ENCODE measurements at places on chromosomes 11 and 22.

DNA sequence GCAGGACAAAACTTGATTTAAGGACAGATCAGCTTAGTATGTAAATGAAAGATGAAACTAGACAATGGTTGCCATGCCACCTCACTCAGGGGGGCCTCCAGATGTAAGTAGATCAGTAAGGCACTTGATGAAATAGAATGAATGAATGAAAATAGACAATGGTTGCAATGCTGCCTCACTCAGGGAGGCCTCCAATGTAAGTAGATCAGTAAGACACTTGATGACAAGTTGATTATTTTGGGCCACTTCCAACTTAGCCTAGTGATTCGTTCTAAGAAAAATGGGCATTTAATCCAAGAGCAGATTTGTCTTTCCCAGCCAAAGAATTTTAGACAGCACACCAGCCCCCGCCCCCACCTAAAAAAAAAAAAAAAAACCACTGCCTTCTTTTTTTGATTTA lies 19.2 kb upstream of the SLC5A12 start:
- no peaks in the 10 kb centered on the region for H3K4me1 ChIP-seq
- H3K27ac ChIP-seq, result no peak overlapping the region
- no peak overlapping the region for H3K4me3 ChIP-seq
- no peaks in the 10 kb centered on the region for H3K36me3 ChIP-seq
- H3K27me3 ChIP-seq, result no peaks in the 10 kb centered on the region

GRCh38 chr11:48002561-48002960 lies 22.2 kb downstream of the PTPRJ start:
- no peak for DNase-seq
- H3K4me1 ChIP-seq, result peaks cover 64% of the 10 kb centered on the region
- H3K36me3 ChIP-seq, result peaks cover 40% of the 10 kb centered on the region

DNA sequence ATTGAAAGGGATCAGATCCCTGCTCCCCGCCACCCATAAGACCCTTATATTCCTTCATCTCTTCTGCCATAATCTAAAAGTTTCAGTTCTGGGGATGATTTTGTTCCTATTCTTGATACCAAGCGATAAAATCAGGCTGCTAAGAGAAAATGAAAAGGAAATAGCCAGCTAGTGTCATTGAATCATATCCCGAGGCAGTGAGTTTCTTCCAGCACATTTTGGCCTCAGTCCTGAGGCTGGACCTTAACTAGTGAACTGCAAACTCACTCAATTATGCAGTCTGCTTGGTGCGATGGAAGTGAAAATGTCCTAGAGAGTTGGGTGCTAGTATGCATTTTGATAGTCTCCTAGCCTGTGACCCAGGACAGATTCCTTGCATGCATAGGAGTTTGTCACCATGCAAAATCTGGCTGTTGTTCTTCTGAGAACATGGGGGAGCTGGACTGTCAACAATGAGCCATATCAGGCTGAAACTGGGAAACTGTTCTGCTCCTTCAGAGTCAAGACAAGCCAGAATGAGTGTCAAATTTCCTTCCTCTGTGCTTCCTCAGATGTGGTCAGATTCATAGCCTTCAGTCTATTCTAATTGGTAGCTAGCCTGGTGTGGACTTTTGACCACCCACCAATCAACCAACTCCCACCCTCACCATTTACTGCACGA lies 102.9 kb downstream of the CCDC81 start:
- DNase-seq, result no peak
- H3K4me1 ChIP-seq, result no peaks in the 10 kb centered on the region
- no peaks in the 10 kb centered on the region for H3K27me3 ChIP-seq
- H3K36me3 ChIP-seq, result no peaks in the 10 kb centered on the region

DNA sequence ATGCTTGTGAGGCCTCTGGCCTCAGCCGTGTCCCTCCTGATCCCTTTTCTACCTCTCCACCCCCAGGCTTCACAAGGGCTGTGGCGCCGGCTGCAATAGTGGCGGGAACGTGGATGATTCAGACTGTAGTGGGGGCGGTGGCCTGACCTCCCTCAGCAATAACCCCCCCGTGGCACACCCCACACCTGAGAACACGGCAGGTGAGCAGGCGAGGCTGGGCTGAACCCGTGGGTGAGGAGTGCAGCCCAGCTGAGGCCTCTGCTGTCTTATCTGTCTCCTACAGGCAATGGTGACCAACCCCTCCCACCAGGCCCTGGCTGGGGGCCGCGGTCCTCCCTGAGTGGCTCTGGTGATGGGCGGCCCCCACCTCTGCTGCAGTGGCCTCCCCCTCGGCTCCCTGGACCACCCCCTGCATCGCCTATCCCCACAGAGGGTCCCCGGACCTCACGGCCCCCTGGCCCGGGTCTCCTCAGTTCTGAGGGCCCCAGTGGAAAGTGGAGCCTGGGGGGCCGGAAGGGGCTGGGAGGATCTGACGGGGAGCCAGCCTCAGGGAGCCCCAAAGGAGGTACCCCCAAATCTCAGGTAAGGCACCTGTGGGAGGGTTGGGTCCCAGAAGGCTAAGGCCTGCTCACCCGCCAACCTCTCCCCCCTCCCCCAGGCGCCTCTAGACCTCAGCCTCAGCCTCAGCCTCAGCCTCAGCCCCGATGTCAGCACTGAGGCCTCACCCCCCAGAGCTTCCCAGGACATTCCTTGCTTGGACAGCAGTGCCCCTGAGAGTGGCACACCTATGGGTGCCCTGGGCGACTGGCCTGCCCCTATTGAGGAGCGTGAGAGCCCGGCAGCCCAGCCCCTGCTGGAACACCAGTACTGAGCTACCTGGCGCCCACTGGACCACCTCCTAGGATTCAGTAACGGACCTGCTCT lies 1.5 kb upstream of the SIPA1 start:
- peaks cover 75% of the 10 kb centered on the region for H3K36me3 ChIP-seq
- peaks cover 44% of the 10 kb centered on the region for H3K4me1 ChIP-seq
- H3K27ac ChIP-seq, result peak overlapping the region; percentile 98
- DNase-seq, result no peak

DNA sequence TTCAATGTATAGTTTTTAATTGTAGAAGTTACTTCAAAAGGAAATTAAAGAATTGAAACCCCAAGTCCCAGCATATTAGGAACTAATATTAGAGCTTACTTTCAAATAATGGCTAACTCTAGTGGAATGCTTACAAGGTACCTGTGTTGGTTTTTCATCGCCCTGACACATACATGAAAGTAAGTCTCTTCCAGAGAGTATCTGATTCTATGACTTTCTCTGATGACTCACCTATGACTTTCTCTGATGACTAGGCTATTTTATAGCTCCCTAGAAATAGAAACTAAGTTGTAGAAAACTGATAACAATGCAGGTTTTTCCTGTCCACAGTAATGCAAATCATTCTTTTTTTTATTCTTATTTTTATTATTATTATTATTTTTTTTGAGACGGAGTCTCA lies 33.6 kb upstream of the MMP7 start:
- DNase-seq, result no peak
- H3K4me1 ChIP-seq, result peaks cover 25% of the 10 kb centered on the region
- H3K27ac ChIP-seq, result no peak overlapping the region
- H3K4me3 ChIP-seq, result no peak overlapping the region

GRCh38 chr11:128297091-128297651 lies 290.2 kb downstream of the ETS1 start:
- peaks cover 13% of the 10 kb centered on the region for H3K36me3 ChIP-seq
- peaks cover 65% of the 10 kb centered on the region for H3K4me1 ChIP-seq
- DNase-seq, result no peak
- no peak overlapping the region for H3K4me3 ChIP-seq
- H3K27ac ChIP-seq, result no peak overlapping the region
- H3K27me3 ChIP-seq, result no peaks in the 10 kb centered on the region

DNA sequence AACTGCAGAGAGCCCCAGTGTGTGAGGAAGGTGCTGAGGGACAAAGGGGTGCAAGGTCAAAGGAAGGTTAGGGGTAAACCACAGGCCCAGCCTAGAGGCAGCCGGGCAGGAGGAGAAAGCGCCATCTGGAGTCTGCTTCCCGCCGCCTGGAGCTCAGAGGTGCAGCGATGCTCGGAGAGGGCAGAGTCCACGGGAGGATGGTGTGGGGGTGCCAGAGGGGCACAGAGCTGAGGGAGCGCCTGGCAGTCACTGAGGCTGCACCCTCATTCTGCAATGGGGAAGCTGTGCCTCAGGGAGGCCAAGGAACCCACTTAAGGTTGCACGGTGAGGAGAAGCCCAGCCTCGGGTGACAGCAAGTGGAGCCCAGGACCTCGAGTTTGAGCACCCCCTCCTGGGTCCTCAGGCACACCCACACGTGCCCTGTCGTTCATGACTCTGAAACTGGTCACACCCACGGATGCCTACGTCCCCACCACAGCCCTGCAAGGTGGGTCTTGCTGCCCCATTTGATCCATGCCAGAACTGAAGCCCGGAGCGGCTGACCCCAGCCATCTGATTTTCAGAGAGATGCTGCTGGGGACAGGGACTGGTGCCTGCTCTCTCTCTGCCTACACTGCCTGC lies 1.6 kb downstream of the IL2RB start:
- peak overlapping the region; percentile 92 for H3K4me3 ChIP-seq
- H3K27ac ChIP-seq, result peak overlapping the region; percentile 92
- H3K36me3 ChIP-seq, result peaks cover 74% of the 10 kb centered on the region
- no peaks in the 10 kb centered on the region for H3K27me3 ChIP-seq
- DNase-seq, result no peak

DNA sequence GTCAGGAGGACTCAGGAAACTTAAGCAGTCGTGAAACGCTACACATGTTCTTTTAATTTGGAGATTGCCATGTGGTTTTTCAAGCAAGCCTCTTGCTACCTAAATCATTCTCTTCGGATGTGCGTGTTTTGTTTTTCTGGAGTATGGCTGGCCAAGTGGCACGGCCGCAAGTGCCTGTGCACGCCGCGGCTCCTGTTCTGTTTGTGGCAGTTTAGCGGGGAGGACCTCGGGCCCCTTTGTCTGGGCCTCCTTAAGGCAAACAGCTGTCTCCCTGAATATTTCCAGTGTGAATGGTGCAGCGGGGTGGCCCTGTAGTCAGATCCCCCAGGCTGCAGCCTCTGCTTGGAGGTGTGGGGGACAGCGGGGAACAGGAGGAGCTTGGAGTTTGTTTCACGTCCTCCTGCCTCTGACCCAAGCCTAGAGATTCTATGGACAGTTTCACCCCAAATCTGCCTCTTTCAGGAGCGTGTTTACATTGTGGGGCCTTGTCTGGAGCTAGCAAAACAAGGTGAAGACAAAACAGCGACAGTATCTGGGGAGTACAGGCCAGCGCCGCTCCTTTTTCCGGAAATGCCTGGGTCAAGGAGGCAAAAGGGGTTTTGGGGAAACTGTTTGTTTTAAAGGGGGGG lies 1.3 kb downstream of the LRP5 start:
- peaks cover 13% of the 10 kb centered on the region for H3K4me1 ChIP-seq
- DNase-seq, result no peak
- H3K27me3 ChIP-seq, result peaks cover 38% of the 10 kb centered on the region
- H3K36me3 ChIP-seq, result peaks cover 4% of the 10 kb centered on the region
- H3K4me3 ChIP-seq, result peak overlapping the region; percentile 74

DNA sequence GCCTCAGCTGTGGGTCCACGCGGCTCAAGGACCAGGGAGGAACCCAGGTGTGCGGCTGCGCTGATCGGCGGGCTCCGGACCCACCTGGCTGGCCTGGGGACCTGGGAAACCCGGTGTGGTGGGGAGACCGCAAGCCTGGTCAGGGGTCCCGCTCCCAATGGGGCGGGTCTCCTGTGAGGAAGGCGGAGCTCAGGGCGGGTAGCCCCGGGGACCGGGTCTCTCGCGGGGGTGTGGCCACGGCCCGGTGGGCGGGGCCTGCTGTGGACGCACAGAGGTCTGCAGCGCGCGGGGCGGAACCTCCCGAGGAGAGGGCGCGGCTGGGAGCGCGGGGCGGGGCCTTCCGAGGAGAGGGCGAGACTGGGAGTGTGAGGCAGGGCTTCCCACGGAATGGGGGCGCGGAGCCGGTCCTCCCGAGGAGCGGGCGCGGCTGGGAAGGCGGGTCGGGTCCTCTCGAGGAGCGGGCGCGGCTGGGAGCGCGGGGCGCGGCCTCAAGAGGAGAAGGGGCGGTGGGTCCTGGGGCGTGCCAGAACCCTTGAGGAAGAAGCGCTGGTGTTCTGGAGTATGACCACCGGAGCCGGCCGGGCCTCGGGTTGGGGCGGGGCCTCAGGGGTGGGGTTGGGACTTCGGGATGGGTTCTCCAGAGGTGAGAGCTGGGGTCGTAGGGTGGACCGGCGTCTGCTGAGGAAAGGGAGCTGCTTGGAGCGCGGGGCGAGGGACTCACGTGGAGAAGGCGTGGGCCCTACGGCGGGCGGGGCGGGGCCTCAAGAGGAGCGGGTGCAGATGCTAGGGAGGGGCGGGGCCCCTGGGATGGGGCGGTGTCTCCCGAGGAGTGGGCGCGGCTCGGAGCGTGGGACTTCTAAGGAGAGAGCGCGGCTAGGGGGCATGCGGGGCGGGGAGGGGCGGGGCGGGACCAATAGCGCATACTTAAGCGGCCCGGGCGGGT lies 20.8 kb downstream of the DGCR6L start:
- H3K36me3 ChIP-seq, result peaks cover 2% of the 10 kb centered on the region
- H3K27ac ChIP-seq, result no peak overlapping the region
- H3K27me3 ChIP-seq, result peaks cover 7% of the 10 kb centered on the region
- DNase-seq, result peak; percentile 87
- H3K4me1 ChIP-seq, result no peaks in the 10 kb centered on the region

DNA sequence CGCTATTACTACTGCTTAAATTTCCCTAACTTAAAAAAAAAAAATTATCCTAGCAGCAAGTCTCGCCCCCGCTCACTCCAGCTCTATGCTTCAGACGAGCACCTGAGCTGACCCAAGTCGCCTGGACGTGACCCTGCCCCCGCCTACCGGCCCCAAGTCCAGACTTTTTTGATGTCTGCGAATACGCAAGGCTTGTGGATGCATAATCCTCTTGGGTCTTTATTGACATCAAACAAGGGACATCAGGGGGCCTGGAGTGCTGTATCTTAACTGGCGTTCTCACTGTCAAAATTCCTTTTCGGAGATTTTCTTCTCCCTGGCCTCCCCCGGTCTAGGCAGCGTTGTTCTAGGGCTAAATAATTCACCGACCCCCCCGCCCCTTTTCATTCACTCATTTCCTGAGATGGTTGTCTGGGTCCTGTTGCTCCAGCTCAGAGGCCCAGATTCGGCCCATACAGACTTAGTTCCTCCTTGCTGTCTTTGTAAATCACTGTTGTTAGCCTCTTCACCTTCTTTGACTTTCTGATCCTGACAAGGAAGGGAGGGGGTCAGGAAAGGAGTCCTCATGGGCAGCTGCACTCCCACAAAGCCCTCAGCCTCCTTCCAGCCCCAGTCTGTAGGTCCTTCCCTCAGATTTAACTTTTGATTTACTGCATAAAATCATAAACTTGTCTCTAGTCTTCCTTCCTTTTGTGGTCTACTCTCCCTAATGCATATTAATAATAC lies 601 bp upstream of the LRP4 start:
- no peak for DNase-seq
- no peaks in the 10 kb centered on the region for H3K36me3 ChIP-seq
- peaks cover 27% of the 10 kb centered on the region for H3K4me1 ChIP-seq
- peak overlapping the region; percentile 84 for H3K4me3 ChIP-seq

GRCh38 chr22:40593460-40594273 lies 42.9 kb downstream of the MRTFA start:
- H3K36me3 ChIP-seq, result peaks cover 8% of the 10 kb centered on the region
- H3K27me3 ChIP-seq, result no peaks in the 10 kb centered on the region
- peaks cover 27% of the 10 kb centered on the region for H3K4me1 ChIP-seq

DNA sequence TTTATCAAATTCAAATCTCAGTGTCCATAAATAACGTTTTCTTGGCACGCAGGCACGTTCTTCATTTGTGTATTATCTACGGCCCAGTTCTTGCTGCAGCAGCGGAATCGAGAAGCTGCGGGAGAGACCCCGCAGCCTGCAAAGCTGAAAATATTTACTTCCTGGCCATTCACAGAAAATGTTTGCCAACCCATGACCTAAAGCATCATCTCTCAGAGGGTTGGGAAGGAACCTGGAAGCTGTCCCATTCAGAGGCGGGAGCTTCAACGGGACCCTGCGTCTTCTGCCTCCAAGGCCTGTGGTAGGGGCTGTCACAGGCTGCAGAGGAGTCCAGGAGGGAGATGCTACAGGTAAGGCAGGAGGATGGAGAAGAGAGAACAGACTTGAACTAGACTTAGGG lies 319.2 kb downstream of the MN1 start:
- no peak for DNase-seq
- H3K4me1 ChIP-seq, result no peaks in the 10 kb centered on the region
- H3K27me3 ChIP-seq, result peaks cover 12% of the 10 kb centered on the region
- no peak overlapping the region for H3K4me3 ChIP-seq
- H3K27ac ChIP-seq, result no peak overlapping the region
- H3K36me3 ChIP-seq, result no peaks in the 10 kb centered on the region

Measured in effector memory CD8-positive, alpha-beta T cell (primary cell).